ENCODE measurements at places on chromosomes 16 and 17.
A peak's percentile ranks its signal among the peaks of the same experiment; 100 is the strongest.

DNA sequence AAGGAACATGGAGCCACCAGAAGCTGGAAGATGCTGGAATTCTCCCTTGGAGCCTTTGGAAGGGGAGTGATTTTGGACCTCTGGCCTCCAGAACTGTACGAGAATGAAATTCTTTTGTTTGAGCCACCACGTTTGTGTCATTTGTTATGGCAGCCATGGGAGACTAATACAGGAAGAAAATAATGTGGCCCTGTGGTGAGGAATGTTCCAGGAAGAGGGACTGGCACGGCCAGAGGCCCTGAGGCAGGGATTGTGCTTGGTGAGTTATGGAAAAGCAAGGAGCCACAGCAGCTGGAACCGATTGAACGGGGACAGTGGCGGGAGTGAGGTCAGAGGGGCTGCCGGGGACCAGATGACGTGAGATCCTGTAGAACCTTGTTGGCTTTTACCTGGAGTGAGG is 51.4 kb downstream of the CFAP20 start:
- no peaks in the 10 kb centered on the region for H3K36me3 ChIP-seq
- H3K27ac ChIP-seq: no peak overlapping the region
- DNase-seq: no peak
- no peak overlapping the region for H3K4me3 ChIP-seq
- H3K27me3 ChIP-seq: no peaks in the 10 kb centered on the region
- no peaks in the 10 kb centered on the region for H3K4me1 ChIP-seq

DNA sequence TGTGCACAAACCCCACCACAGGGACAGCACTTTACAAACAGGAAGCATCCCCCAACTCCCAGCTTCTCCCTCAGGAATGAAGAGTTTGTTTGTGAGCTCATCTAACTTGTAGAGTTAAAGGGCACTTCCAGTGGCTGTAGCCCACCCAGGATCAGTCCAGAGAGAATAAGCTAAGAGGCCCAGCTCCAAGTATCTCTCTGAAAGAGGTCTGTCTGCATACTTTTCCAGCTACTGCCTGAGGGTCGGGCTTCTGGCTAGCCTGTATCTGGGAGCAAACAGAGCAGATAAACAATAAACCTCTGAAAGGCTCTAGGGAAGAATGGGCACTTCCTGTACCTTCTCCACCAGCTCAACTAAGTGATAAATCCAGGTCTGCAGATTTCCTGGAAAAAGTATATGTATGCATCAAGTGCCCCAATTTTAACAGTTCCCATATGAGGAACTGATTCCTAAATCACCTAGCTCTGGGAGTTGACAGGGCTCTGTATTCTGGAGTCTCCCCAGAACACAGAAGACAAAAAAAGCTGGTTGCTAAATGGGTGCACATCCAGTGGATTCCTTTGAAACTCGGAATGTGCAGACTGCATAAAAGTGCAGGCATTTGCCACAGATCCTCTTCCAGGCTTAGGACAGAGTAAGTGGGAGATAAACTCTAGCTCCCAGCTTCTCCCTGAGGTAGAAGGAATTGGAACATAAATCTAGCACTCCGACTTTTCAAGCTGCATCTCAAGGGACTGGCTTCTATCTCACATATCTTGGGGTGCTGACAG is 37.1 kb upstream of the MYLK3 start:
- no peaks in the 10 kb centered on the region for H3K27me3 ChIP-seq
- no peak for DNase-seq
- no peaks in the 10 kb centered on the region for H3K36me3 ChIP-seq

DNA sequence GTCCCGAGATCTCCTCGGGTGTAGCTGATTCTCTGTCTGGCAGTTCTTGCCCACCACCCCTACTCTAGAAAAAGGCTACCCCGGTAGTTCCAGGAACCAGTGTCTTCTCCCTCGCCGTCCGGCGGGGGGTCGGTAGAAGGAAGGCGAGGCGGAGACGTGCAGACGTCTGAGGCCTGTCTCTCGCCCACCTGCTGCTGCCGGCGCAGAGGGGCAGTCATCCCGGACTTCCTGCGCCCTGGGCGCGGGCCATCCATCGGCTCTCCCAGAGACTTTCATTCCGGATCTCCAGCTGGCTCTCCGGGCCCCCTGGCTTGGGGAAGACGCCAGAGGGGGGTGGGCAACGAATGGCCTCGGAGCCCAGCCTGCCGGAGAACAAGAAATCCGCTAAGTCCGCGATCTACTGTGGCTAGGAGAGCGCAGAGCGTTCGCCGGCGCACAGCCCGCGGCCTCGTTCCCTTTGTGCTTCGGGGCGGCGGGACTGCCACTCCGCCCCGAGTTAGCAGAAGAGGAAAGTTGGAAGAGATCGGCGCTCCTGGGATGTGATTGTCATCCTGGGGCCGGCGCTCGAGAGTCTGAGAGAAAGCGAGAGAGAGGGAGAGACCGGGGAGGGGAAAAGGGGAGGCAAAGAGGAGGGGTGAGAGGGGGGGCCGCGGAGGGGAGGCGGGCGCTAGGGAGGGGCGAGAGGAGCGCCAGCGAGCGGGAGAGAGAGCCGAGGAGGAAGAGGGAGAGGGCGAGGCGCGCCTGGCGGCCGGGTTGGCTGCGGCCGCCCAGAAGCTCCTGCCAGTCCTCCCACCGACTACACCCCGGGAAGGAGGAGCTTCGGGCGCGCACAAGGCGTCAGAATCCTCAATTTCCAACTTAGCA is at the start of gene IRX5:
Gene IRX5 (plus strand): TSS at position 861 of the 864 bp plus-strand sequence. CDS start 334 bp downstream, outside the sequence.
- H3K4me3 ChIP-seq: peak within 1 kb of the TSS; percentile 82
- H3K27ac ChIP-seq: peak within 1 kb of the TSS; percentile 99
- peaks cover 13% of the 10 kb centered on the region for H3K4me1 ChIP-seq

GRCh38 chr16:88705801-88706228 is 393 bp downstream of the RNF166 start:
- peak overlapping the region; percentile 94 for H3K4me3 ChIP-seq
- peak overlapping the region; percentile 73 for H3K27ac ChIP-seq
- DNase-seq: no peak

DNA sequence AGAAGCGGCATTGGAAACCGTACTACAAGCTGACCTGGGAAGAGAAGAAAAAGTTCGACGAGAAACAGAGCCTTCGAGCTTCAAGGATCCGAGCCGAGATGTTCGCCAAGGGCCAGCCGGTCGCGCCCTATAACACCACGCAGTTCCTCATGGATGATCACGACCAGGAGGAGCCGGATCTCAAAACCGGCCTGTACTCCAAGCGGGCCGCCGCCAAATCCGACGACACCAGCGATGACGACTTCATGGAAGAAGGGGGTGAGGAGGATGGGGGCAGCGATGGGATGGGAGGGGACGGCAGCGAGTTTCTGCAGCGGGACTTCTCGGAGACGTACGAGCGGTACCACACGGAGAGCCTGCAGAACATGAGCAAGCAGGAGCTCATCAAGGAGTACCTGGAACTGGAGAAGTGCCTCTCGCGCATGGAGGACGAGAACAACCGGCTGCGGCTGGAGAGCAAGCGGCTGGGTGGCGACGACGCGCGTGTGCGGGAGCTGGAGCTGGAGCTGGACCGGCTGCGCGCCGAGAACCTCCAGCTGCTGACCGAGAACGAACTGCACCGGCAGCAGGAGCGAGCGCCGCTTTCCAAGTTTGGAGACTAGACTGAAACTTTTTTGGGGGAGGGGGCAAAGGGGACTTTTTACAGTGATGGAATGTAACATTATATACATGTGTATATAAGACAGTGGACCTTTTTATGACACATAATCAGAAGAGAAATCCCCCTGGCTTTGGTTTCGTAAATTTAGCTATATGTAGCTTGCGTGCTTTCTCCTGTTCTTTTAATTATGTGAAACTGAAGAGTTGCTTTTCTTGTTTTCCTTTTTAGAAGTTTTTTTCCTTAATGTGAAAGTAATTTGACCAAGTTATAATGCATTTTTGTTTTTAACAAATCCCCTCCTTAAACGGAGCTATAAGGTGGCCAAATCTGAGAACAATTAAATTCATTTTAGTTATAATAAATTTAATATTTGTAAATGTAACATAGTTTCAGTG is 1.7 kb downstream of the HEXIM1 start:
- peak overlapping the region; percentile 94 for H3K27ac ChIP-seq
- H3K27me3 ChIP-seq: no peaks in the 10 kb centered on the region
- no peak for DNase-seq
- H3K4me1 ChIP-seq: peaks cover 9% of the 10 kb centered on the region
- H3K4me3 ChIP-seq: peak overlapping the region; percentile 72

GRCh38 chr17:75036643-75037268 is 10.0 kb downstream of the ATP5PD start:
- no peak overlapping the region for H3K4me3 ChIP-seq
- H3K4me1 ChIP-seq: no peaks in the 10 kb centered on the region
- H3K27me3 ChIP-seq: no peaks in the 10 kb centered on the region
- H3K27ac ChIP-seq: peak overlapping the region; percentile 47
- H3K36me3 ChIP-seq: peaks cover 39% of the 10 kb centered on the region

- H3K36me3 ChIP-seq: peaks cover 18% of the 10 kb centered on the region
- no peaks in the 10 kb centered on the region for H3K4me1 ChIP-seq
- no peaks in the 10 kb centered on the region for H3K27me3 ChIP-seq
- H3K27ac ChIP-seq: peak overlapping the region; percentile 56
These were observed 28.3 kb upstream of the ST6GALNAC1 start for GRCh38 chr17:76671912-76672262.

DNA sequence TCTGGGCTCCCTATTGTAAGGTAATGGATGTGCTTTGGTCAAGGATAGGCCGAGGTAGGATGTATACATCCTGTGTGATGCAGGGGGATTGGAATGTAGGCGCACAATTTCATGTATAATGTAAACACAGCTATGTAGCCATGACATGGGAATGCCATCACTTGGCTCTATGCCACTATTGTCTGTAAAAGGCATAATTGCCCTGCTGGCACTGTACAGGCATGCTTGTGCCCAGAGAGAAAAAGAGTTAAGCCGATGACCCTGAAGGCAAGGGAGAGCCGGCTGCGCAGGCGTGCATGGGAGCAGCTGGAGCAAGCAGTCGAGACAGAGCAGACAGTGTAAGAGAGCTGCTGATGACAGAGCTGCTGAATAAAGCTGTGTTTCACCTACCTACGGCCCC is 212.5 kb upstream of the CPHXL start:
- H3K36me3 ChIP-seq: no peaks in the 10 kb centered on the region
- DNase-seq: no peak
- no peak overlapping the region for H3K4me3 ChIP-seq
- H3K27ac ChIP-seq: no peak overlapping the region

GRCh38 chr17:64457156-64457555 is 8.2 kb downstream of the MILR1 start:
- no peaks in the 10 kb centered on the region for H3K27me3 ChIP-seq
- no peaks in the 10 kb centered on the region for H3K4me1 ChIP-seq
- DNase-seq: no peak
- no peaks in the 10 kb centered on the region for H3K36me3 ChIP-seq

GRCh38 chr17:40032322-40033320 is 17.4 kb downstream of the CSF3 start:
- no peak for DNase-seq
- no peak overlapping the region for H3K27ac ChIP-seq
- no peak overlapping the region for H3K4me3 ChIP-seq
- H3K4me1 ChIP-seq: no peaks in the 10 kb centered on the region

DNA sequence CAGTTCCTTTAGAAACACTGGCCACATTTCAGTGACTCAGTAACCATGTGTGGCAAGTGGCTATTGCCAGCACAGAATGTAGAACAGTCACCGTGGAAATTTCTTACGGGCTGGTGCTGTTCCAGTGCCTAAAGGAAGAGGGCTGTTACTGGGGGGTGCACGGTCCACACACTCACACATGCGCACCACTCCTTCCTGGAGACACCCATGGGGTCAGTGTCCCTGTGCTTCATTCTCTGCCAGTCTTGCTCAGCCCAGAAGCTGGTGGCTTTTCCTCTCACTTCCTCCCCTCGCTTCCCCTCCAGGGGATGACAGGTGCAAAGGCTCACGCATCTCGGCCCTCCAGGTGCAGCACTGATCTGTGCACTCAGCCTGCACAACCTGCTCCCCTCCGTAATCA is 115.6 kb downstream of the CCDC182 start:
- H3K4me1 ChIP-seq: no peaks in the 10 kb centered on the region
- DNase-seq: no peak
- H3K27ac ChIP-seq: no peak overlapping the region
- peaks cover 3% of the 10 kb centered on the region for H3K36me3 ChIP-seq

DNA sequence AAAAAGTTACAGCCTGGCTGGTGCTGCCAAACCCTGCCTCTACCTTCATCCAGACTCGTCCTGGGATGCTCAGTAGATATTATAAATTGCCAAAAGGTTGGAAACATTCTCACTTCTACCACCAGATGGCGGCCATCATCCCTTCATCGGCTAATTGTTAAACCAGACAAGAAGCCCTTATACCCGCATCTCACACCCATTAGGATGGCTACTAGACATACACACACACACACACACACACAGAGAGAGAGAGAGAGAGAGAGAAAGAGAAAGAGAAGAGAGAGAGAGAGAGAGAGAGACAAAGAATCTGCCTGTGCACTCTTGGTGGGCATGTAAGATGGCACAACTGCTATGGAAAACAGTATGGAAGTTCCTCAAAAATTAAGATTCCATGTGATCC is 15.0 kb upstream of the SCIMP start:
- H3K4me1 ChIP-seq: no peaks in the 10 kb centered on the region
- peak; percentile 78 for DNase-seq
- no peak overlapping the region for H3K4me3 ChIP-seq
- H3K36me3 ChIP-seq: no peaks in the 10 kb centered on the region

DNA sequence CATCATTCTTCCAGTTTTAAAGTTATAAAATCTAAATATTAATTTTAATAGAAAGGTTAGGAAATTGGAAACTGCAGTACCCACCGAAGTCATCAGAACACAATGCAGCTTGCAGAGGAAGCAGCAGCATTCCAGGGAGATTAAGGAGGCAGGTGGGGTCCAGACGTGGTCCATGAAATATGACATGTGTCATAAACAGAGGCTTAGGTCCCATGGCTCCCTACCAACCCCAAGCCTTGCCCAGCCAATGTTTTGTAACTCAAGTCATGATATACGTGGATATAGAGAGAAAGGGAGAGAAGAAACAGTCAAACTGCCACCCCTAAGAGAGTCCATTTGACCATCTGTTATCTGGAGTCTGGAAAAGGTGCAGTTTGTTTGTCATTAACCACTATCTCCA is 670.0 kb downstream of the TOX3 start:
- H3K4me3 ChIP-seq: no peak overlapping the region
- no peak overlapping the region for H3K27ac ChIP-seq
- DNase-seq: no peak
- no peaks in the 10 kb centered on the region for H3K4me1 ChIP-seq
- H3K27me3 ChIP-seq: no peaks in the 10 kb centered on the region

DNA sequence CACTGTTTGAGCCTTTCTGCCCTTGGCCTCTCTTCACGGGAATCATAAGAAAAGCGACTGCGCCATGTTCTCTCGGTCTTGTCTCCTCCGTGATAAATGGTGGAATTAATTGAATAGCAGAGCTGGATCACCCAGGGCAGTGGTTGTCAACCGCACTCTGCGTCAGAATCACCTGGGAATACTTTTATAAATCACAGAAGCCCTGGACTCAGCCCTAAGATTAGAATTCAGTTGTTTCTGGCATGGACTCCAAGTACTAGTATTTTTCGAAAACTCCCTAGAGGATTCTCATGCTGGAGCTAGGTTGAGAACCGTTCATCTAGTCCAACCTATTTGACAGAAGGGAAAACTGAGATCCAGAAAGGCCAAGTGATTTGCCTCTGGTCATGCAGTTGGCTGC is 64.1 kb downstream of the SPACA3 start:
- no peaks in the 10 kb centered on the region for H3K36me3 ChIP-seq
- H3K27me3 ChIP-seq: no peaks in the 10 kb centered on the region
- DNase-seq: no peak
- H3K4me1 ChIP-seq: peaks cover 6% of the 10 kb centered on the region

GRCh38 chr17:58865301-58865700 is 109.6 kb downstream of the PPM1E start:
- H3K36me3 ChIP-seq: no peaks in the 10 kb centered on the region
- no peak for DNase-seq
- H3K27me3 ChIP-seq: no peaks in the 10 kb centered on the region
